ENCODE measurements at places on chromosomes 1 and 21.

DNA sequence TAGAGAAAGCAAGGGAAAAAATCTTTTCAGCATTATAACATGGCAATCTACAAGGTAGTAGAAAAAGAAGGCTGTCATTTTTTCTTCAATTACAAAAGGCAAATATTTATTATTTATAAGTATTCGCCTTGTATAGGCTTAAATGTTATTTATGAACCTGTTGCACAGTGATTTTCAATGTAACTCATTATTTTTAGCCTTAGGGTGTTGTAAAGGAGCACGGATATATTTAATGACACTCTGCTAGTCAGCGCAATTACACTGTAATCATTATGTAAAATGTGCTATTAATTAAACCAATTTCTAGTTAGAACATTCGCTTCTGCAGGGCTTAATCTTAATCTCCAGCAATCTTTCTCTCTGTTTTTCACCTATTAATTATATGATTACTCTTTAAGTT is 145.0 kb downstream of the ATG4C start:
- no peak for DNase-seq

DNA sequence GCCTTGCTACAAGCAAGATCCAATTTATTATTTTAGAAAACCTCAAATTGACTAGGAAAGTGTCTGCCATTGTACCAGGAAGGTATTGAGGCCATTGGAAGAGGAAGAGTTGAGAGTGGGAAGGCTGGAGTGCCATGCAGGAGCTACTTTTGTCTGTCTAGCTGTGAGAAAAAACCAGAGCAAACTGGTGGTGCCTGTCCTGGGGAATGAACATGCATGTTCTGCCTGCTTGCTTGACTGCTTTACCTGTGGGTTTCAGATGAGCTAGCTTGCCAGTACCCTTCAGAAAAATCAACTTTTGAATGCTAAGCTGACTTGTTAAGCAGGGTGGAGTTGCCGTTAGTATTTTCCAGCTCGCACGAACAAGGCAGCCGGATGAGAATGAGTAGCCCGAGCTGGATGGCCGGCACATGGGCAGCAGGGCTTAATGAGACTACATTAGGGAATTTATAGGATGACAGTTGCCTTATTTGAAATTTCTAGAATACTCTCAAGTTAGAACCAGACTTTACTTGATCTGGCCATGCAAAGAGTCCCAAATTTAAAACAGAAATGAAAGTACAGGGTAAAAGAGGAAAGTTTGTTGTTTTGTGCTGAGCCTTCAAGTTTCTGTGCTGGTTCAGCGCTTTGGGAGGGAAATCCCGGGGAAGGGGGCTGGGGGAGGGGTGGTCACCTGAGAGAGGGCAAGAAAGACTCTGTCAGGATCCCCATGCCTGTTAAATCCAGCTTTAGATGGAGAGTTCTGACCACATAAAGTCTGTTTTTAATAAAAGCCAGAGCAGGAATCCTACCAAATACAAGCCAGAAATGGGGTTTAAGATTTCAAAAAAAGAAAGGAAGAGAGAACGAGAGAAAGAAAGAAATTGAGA is 29.6 kb upstream of the C1orf105 start:
- no peak for DNase-seq

- DNase-seq = no peak
These were observed 98.8 kb downstream of the RASAL2 start for GRCh38 chr1:178192686-178193085.

GRCh38 chr1:52887483-52887882 is 34.1 kb downstream of the ECHDC2 start:
- no peak for DNase-seq

DNA sequence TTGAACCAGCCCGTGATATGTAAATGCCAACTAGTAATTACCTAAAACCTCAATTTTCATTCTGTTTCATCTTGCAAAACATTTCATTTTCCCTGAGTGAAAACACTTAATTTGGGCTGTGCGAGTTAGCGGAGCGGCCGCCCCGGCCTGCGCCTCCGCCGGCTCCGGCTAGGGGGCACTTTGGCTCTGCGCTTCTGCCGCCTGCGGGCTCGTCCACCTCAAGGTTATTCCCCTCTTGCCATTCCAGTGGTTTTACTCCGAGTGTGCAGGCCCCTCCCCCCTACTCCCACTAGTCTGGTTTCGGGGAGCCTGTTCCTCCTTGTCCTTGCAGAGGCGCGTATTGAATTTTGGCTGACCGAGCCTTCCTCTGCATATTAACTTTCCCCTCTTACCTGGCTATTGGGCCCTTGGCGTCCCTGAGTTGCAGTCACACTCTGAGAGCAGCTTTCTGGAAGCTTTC is 55.6 kb downstream of the PEX14 start:
- no peak for DNase-seq

DNA sequence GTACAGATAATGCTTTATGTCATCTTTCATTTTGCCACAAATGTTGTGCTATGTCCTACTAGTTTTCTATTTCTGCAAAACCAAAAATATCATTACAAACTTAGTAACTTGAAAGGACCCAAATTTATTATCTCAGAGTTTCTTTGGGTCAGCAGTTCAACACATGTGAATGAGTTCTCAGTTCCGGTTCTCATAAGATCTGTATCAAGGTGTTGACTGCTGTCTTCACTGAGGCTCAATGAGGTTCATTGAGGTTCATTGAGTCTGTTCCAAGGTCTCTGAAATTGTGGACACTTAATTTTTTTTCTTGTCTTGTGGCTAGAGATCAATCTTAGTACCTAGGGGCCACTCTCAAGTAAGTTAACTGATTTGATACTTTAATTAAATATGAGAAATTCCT is 525.1 kb upstream of the BRINP3 start:
- DNase-seq = no peak

GRCh38 chr1:218421531-218421930 is 76.4 kb downstream of the TGFB2 start:
- DNase-seq = no peak

DNA sequence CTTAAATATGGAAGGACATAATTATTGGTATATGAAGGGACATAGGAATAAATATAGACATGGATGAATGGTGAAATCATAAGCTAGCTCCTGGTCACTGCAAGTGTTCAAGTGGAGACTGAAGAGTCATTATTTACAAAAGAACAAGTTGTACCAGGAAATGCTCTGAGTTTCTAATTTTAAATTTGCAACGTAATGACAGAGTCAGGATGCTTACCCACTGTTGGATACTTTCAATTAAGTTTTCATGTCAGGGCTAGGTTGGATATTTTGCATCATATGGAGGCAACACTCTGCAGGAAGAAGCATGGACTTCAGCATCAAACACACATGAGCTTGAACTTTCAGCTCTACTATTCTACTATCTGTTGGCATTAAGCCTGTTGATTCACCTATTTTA is 499.6 kb upstream of the C1orf87 start:
- no peak for DNase-seq

GRCh38 chr1:32470991-32471694 is 6.3 kb downstream of the ZBTB8B start:
- no peak for DNase-seq

DNA sequence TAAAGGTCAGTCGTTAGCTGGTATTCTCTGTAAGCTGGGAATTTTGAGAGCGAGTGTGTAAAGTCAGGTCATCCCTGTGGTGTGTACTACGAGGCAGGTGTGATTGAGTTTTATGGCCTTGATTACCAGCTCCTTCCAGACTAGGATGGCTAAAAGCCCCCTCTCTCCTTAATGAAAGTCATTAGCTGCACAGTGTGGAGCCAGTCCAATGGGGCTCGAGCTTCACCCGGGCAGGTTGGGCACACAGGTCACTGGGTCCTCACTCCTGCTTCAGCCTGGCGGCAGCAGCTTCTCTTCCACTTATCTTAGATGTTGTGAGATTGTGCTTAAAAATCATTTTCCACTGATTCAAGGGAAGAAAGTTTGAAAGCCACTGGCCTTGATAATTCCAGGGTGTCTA is 3.0 kb downstream of the DMRTB1 start:
- no peak for DNase-seq

- no peak for DNase-seq
These were observed 2.2 kb upstream of the SSBP3 start for GRCh38 chr1:54408147-54409066.

- no peak for DNase-seq
These were observed 605 bp downstream of the RGS4 start for GRCh38 chr1:163069655-163070277.

DNA sequence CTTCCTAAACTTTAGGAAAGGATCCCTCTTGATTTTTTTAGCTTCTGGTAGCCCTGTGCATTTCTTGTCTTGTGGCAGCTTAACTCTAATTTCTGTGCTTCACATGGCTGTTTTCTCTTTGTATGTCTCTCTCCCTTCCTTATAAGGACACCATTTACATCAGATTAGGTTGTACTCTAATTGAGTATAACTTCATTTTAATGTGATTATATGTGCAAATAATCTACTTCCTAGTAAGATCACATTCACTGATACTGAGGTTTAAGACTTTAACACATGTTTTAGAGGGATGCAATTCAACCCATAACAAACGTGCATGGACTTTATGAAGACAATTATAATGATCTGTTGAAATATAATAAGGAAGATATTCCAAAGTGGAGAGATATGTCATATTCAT is 46.7 kb downstream of the RGS4 start:
- DNase-seq = no peak

DNA sequence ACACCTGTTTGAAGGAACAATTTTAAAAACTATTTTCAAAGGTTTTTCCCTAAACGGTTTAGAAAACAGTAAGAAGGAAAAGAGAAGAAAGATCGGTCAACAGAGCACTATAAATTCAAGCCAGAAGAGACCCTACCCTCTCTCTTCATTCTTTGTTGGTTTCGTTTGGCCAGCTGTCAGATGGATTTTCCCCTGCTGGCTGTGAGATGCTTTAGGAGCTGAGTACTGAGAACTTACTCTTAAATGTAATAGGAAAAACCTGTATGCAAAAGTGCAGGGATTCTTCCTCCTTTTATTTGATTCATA is 1.3 kb upstream of the TXNIP start:
- no peak for DNase-seq

DNA sequence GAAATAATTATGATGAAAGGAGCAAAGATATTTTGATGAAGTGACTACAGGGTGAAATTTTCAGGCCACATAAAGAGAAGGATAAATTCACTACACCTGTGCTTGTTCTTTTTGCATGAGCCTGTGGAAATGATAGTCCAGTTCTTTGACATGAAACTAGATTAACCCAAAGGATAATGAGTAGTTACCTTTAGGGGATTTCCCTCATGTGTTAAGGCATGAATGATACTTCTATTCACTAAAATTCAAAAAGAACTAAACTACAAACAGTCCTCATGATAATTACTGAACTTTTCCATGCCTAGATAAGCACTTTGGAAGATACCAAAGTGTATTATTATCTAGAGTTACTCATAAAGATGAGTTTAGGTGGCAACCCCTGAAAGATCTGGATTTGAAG is 244.3 kb downstream of the PTPRC start:
- DNase-seq = no peak

- DNase-seq = no peak
These were observed 28.9 kb upstream of the LAPTM5 start for GRCh38 chr1:30786264-30786991.

GRCh38 chr1:29599826-29600225 is 363.5 kb downstream of the PTPRU start:
- no peak for DNase-seq

DNA sequence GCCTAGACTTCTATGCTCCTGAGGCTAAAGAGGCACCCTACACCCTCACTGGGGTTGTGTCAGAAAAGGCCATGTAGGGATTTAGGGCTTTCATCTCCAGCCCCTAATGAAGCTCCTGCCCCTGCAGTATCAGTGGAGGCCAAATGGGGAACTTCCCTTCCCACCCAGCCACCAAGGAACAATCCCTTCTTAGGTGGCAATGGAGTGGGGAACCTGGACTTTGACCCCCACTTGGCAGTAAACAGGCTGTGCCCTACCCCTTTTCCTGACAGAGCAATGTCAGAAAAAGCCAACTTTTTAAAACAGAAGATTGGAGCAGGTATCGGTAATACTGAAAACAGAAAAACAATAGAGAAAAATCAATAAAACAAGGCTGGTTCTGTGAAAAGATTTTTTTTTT is 35.5 kb upstream of the SLC19A2 start:
- DNase-seq = no peak

GRCh38 chr1:27031235-27032118 is 18.8 kb upstream of the TENT5B start:
- DNase-seq = no peak
